ENCODE measurements at places on chromosomes 11 and 22.

- peak; percentile 72 for DNase-seq
Measured at GRCh38 chr11:57288771-57289579, 35.8 kb downstream of the TNKS1BP1 start.

DNA sequence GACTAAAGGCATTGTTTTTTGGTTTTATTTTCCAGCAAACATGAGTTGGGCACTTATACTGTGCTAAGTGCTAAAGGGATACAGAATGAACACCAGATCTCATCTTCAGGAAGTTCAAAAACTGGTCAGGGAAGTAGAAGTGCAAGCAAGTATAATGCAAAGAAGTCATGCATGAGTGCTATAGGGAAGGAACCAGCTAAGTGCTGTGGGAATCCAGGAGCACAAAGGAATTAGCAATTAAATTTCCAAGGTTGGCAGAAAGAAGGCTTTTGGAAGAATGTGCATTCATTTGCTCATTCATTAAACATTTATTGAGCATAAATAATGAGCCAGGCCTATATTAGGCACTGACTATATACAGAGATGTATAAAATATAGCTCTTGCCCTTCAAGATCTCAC lies 143.7 kb upstream of the ARHGAP42 start:
- no peak for DNase-seq

DNA sequence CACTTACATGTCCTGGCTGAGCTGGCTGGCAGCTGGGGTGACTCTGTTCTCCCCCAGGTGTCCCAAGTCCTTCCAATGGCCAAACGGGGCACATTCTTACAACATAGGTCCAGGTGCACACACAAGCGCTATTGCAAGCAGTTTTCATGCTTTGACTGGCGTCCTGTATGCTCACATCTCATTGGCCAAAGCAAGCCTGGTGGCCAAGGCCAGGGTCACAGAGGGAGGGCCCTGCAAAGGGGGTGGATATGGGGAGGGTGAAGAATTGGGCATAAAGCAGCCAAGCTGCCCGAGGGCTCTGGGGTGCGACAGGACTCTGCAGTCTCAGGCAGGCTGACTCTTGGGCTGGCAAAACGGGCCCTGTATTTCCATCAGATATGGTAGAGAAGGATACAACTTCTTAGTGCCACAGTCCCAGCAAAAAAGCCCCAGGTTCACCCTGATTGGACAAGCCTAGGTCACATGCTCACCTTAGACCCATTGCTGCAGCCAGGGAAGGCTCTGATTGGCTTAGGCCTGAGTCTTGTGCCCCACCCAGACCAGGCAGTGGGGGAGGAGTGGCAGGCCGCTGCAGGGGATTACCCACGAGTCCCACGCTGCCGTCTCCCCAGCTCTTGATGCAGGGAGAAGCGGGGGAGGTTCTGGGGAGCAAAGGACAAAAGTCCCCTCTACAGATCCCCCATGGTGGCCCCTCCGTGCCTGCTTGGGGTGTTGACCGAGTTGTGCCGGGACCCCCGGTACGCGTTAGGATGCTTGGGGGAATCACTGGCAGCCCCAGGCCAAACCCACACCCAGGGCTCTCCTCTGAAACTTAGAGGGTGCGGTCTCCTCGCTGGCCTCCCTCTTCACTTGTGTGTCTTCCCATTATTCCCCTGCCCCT lies 110.8 kb downstream of the ARHGAP8 start:
- no peak for DNase-seq

- no peak for DNase-seq
Measured at GRCh38 chr22:25759825-25760231, 17.8 kb downstream of the MYO18B start.

DNA sequence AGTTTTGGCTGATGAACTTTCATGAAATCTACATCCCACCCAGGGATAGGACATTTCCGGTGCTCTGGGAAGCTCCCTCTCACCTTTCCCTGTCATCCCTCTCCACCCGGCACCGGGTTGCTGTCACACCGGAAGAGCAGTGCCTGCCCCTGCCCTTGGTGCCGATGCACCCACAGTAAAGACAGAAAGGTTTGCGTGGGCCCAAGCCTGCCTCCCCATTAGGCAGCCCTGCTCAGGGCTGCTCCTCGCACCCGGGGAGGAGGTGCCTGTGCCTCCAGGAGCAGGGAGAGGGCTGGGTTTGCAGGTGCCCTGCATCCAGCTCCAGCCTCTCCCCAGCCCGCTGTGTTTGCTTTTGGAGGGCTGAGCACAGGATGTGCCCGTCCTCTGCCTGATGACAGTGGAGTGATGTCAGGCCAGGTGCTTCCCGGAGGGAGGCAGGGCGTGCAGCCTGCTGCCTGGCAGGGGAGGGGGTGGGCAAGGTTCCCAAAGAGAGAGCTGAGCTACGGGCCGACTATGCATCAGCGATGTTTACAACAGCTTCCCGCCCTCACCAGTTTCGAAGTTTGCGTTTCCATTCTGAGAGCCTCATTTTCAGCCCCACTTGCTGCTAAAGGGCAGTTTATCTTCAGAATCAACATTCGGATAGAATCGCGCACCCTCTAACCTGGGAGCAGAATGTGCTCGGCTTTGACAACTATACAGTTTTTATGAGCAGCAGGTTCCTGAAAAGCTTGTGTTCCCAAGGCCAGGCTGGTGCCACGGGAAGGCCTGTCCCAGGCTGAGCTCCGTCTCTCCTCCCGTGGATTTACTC lies 83.2 kb upstream of the CLDN5 start:
- peak; percentile 93 for DNase-seq

DNA sequence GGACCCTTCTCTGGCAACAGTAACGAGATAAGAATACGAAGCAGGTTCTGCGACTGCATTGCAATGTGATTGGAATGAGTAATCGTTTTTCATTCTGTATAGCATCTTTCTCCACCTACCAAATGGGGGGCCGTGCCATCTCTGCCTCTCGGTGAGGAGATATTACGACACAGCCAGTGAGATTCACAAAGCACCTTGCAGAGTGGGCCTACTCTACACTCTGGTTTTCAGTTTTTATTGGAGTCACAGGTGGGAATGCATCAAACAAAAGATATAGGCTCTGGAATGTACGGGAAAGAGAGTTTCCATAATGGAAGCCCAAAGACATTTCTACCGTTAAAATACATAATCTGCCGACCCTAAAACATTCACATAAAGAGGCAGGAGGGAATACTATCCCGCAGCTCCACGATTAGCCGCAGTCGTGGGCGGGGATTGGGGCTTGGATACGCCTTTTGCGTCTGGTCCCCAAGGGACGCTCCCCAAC lies 423 bp upstream of the RTN3 start:
- DNase-seq = no peak

DNA sequence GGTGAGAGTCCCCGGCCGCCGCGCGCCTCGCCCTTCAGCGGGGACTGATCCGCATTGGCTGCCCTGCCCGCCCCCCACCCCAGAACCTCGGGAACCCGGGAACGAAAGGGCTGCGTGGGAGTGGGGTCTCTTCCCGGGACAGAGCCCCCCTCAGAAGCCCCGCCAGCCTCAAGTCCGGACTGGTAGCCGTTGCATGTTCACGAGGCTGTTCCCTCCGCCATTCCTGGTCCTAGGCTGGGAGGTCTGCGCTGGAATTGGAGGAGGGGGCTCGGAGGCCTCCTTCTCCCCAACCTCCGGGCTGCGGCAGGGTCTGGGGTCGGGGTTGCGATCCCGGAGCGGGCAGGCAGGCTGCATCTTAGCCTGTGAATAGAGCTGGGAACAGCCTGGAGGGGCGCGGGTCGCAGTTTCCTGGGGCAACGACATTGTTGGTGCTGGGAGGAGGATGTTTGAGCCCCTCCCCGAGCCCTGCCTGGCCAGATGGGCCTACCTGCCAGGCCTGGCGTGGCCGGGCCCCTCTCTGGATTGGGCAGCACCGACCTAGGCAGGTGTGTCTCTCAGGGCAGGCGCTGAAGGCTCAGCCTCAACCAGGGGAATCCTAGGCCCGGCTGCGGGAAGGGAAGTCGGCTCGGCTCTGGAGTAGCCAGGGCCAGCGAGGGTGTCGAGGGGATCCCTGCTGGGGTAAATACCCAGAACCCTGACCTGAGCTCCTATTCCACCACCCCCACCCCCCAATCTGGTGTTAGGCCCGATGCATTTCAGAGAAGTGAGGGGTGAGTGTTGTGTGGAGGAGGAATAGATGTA lies 670 bp downstream of the MAPK8IP1 start:
- no peak for DNase-seq
